ENCODE measurements at places on chromosomes 13 and 19.
A peak's percentile ranks its signal among the peaks of the same experiment; 100 is the strongest.

DNA sequence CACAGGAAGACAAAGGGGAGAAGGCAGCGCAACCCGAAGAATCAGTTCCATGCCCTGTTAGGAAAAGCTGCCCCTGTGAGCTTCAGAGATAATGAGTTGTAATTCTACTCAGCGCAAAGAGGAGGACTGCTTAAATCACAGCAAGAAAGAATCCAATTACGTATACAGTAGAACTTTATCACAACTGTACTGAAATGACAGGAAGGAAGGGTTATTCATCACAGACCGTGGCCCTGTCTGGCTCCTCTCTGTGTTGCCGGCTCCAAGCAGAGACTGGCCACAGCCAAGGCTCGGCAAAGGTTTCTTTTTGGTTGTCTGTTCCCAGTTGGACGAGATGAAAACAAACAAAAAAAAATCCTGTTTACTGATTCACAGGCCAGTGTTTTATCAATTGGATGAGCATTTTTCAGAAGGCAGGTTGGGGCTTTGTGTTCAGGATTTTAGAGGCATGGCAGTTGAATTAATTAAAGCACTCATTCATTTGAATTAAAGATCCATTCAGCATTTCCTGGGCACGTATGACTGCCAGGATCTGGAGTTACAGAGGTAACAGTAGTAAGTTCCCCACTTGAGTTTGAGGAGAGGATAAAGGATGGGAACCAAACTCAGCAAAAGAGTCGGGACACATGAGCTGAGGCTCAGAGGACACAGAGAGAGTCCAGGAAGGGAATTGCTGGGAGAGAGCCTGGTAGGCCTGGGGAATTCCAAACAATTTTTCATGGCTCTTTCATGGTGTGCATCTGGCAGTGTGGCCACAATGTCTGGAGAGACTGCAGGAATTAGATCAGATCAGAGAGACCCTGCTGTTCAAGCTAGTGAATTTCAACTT is 341.0 kb downstream of the DNAJC15 start:
- no peak for DNase-seq

- DNase-seq = no peak
Observed at GRCh38 chr13:20708216-20708615, 4.7 kb downstream of the IL17D start.

DNA sequence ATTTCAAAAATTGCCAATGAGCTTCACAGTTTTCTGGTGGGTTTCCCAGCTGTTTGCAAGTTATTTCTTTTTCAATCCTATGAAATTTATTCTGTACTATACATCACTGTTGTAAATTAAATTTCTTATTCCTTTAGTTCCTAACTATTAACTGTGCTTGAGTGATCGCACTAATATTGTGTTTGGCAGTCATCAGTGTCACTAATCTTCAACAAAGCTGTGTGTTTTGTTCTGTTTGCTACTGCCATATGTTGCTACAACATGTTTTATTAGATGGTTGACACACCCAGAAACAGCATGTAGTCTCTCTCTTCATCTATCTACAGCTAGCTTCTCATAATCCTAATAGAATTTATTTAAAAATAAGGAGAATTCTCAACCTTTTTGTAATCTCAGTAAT is 453.6 kb upstream of the PRR20A start:
- no peak for DNase-seq

DNA sequence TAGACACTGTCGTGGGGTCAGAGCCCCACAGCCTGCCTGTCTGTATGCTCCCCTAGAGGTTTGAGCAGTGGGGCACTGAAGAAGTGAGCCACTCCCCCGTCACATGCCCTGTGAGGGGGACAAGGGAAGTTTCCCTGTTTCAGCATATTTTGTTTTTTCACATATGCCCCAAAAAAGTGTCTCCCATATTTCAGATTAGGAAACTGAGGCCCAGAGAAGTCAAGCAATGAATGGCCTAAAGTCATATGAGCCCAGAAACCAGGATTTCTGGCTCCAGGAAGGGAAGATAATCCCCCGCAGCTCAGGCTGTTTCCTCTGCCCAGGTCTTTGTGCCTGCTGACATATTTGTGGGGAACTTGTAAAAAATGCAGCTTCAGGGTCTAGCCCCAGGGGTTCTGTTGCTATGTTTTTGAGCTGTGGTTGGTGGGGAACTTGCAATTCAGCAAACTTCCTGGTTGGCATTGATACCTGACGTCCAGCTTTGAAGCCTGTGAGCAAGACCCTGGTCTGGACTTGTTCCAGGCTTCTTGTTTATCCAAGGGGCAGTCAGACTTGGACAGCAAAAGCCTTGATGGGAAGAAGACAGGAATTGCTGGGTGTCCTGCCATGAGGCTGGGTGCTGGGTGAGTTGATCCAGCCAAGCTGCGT is 9.5 kb downstream of the RASL11A start:
- DNase-seq = no peak

DNA sequence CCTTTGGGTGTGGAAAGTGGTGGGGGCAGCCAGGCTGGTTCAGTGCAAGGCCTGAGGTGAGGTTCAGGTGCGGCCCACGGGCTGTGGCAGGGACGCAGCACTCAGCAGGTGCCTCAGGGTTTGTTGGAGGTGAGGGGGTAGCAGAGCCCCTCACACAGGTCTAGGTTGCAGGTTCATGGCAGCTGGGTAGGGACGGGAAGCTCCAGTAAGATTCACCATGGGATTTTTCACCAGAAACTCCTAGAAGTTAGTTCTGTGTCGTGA is 14.0 kb downstream of the MCF2L start:
- DNase-seq = no peak

- no peak for DNase-seq
Observed at GRCh38 chr13:100988921-100989320, 314.3 kb upstream of the TMTC4 start.

- no peak for DNase-seq
Observed at GRCh38 chr13:64510747-64511146, 2719.4 kb downstream of the PCDH9 start.

DNA sequence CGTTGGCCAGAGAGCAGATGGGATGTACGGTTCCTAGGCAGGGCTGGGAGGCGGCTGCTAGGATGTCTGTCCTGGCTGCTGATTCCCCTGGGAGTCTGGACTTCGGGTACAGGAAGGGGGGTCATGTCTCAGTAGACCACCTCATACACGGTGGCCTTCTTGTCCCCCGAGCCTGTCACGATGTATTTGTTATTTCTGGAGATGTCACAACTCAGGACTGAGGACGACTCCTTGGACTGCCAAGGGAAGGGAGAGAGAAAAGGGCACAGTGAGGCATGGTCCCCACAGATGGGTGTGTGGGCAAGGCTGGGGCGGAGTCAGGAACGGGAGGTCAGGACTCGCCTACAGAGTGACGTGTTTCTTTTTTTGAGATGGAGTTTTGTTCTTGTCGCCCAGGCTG is 20.4 kb downstream of the TLE6 start:
- no peak for DNase-seq

- DNase-seq = no peak
Observed at GRCh38 chr19:1612114-1613086, 7.1 kb upstream of the UQCR11 start.

DNA sequence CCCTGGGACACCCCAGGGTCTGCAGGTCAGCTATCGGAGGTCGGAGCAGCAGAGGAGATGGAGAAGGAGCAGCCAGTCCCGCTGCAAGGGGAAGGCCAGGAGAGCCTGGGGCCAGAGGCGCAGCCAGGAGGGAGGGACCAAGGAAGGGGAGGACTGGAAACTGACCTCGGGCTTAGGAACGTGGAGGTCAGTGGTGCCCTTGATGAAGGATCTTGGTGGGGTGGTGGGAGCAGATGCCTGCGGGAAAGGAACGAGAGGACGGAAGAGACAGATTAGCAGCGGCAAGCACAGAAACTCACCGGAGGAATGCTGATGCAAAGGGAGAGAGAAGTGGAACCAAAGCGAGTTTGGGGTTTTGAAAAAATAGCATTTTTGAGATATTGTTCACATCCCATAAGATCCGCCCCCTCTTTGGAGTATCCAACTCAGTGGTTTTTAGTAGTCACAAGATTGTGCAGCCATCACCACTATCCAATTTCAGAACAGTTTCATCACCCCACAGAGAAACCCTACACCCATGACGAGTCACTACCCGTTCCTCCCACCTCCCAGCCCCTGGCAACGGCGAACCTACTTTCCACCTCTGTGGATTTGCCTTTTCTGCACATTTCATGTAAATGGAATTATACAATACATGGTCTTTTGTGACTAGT is 22.1 kb downstream of the PLEKHF1 start:
- DNase-seq = no peak

- no peak for DNase-seq
Observed at GRCh38 chr13:60509601-60510386, 112.8 kb downstream of the TDRD3 start.

DNA sequence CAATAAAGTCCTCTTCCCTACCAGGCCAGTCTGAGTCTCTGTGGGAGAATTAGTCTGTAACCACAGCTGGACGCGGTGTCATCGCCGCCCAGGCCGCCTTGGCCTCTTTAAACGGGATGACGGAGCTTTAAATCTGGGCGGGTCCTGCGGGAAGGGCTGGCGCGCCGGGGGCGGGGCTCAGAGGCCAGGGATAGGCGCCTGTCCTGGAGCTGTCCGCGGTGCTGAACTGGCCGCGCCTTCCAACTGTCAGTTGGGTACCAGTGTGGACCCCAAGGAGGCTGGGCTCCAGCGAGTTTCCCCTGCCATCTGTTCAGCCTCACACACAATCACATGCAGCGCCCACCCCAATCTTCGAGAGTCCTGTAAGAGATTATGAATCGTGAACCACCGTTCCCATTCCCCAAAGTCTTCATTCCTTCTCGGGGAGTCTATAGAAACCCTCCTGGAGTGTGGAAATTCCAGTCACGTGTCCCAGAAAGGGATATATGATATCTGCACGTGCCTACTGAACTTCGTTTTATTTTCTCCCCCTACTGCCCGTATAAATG is 11.5 kb downstream of the APLP1 start:
- peak; percentile 90 for DNase-seq

GRCh38 chr19:19140476-19140875 is 2.2 kb upstream of the TMEM161A start:
- DNase-seq = no peak

GRCh38 chr13:73952648-73953047 is 181.6 kb downstream of the KLF12 start:
- DNase-seq = peak; percentile 45
